ENCODE measurements at places on chromosomes 5 and 9.

GRCh38 chr9:98162613-98163012, 29.8 kb downstream of the CORO2A start:
- no peak for DNase-seq

DNA sequence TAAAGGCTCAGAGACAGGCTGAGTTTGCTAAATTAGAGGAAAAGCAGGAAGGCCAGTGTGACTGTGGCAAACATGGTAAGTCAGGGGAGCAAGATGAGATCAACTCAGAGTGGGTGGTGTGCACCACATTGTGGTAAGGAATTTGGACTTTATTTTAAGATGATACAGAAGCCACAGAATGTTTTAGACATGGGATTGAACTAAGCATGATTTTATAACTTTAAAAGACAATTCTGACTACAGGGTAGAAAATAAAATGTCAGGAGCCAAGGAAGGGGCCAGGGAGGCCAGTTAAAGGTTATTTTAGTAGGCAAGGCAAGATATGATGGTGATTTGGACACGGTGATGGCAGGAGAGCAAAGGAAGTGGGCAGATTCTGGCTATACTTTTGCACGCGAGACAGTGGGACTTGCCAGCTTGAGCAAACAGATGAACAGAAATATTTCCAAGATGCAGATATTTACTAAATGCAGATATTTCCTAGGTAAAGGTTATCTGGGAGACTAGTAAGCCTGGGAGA, 53.9 kb downstream of the TSSK1B start:
- DNase-seq = no peak

- DNase-seq = no peak
Measured at GRCh38 chr5:135075621-135076020, 41.6 kb upstream of the PITX1 start.

DNA sequence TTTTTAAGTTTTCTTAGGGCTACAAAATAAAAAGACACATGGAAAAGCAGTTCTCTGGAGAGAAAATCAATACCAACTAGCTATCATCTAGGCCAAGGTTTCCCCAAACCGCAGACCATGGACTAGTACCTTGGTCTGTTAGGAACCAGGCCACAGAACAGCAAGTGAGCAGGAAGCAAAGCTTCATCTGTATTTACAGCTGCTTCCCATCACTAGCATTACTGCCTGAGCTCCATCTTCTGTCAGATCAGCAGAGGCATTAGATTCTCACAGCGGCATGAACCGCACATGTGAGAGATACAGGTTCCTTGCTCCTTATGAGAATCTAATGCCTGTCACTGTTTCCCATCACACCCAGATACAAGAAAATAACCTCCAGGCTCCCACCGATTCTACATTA, 1907.6 kb upstream of the ACO1 start:
- no peak for DNase-seq

All from stimulated activated CD8-positive, alpha-beta memory T cell treated with anti-CD3 and anti-CD28 coated beads, Interleukin-15, amount 100 ng/mL, for 48 hours (primary cell).